Daoy (cell line): ENCODE measurements at places on chromosomes 5 and 9.
A peak's percentile ranks its signal among the peaks of the same experiment; 100 is the strongest.

DNA sequence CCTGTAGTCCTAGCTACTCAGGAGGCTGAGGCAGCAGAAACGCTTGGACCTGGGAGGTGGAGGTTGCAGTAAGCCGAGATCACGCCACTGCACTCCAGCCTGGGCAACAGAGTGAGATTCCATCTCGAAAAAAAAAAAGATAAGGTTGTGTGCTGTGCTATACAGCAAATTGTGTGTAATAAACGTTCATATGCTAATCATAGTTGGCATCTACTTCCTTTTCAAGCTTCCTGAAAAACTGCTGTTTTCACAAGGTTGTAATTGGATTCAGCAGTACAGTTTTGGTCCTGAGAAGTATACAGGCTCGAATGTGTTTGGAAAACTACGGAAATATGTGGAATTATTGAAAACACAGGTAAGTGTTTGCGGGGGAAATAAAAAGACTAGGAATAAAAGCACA, 25.5 kb downstream of the OTULINL start:
- DNase-seq, result no peak

DNA sequence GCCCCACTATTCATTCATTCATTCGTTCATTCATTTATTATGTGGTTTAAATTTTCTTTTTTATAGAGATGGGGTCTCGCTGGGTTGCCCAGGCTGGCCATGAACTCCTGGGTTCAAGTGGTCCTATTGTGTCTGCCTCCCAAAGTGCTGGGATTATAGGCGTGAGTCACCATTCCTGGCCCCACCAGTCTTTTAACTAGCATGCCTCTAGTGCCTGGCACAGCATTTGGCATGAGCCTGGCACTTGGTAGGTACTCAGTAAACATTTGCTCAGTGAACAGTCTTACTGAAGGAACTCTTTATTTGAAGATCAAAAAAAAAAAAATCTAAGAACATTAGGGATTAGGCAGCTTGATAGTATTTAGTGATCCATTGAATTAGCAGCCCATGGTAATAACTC, 98.1 kb downstream of the KDM4C start:
- DNase-seq, result no peak

DNA sequence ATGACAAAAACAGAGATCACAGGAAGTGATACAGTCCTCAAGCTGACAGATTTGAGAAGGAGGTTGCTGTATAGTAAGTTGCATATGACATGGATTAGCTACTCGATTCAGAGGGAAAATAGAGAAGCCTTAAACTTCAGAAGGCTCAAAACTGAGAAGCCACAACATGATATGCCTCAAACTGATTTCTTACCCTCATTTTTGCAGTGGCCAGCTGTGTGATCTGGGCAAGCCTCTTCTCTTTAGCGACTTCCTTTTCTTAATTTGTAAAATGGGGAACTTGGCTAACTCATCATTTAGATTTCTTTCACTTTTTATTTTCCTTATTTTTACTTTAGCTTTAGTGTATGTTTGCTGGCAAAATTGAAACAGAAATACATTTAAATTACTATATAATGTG, 421.1 kb downstream of the KIF4B start:
- DNase-seq, result no peak

- DNase-seq, result no peak
These were observed 15.9 kb downstream of the DAP start for GRCh38 chr5:10745133-10745532.

- DNase-seq, result peak; percentile 78
These were observed 164.1 kb downstream of the HSD17B3 start for GRCh38 chr9:96137671-96138429.

DNA sequence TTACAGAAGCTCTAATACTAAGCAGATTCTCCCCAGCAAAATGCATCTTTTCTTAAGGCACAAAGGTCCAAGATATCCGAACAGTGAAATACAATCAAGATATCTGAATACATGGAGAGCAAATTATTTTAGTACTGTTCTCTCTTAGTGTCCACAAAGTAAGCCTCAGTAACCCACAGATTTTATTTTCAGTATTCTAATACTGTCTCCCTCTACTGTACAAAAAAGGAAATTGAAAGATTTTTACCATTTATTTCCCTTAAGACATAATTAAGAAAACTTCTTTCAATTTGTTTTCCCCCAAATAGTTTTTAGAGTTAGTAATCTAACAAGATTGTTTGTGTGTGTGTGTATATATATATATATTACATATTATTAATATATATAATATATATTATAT, 24.7 kb upstream of the NOL6 start:
- DNase-seq, result no peak
